ENCODE measurements at places on chromosomes 3 and 15.

- no peak for DNase-seq
Measured at GRCh38 chr3:61591300-61591699, 29.9 kb downstream of the PTPRG start.

- DNase-seq = no peak
Measured at GRCh38 chr15:99122831-99123712, 18.2 kb downstream of the SYNM start.

DNA sequence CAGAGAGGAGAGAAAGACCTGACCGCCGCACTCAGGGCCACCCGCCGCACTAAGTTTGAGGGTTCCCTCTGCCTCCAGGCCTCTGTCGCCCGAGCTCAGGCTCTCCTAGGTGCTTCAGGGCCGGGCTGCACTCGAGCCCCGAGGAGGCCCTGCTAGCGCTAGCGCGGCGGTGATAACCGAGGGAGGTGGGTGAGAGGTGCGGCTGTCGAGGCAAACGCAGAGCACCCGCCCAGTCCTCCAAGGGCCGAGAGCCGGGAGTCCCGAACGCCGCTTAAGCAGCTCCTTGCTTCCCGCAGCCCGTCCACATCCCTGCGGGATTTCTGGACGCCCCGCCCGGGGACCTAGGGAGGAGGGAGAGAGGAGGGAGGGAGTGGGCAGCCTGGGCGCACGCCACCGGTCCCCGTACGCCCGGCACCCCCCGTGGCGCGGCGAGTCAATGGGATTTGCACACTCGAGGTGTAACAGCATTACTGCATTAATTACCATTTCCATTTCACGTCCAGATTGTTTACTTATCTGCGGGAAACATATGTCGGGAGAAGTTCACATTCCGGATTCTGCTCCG is 6.8 kb downstream of the SOX14 start:
- DNase-seq = no peak

- DNase-seq = no peak
Measured at GRCh38 chr3:70813311-70813710, 500.9 kb upstream of the MDFIC2 start.

GRCh38 chr15:67504796-67505195 is 16.1 kb upstream of the C15orf61 start:
- no peak for DNase-seq

GRCh38 chr3:108227131-108227530 is 4.9 kb upstream of the IFT57 start:
- no peak for DNase-seq

DNA sequence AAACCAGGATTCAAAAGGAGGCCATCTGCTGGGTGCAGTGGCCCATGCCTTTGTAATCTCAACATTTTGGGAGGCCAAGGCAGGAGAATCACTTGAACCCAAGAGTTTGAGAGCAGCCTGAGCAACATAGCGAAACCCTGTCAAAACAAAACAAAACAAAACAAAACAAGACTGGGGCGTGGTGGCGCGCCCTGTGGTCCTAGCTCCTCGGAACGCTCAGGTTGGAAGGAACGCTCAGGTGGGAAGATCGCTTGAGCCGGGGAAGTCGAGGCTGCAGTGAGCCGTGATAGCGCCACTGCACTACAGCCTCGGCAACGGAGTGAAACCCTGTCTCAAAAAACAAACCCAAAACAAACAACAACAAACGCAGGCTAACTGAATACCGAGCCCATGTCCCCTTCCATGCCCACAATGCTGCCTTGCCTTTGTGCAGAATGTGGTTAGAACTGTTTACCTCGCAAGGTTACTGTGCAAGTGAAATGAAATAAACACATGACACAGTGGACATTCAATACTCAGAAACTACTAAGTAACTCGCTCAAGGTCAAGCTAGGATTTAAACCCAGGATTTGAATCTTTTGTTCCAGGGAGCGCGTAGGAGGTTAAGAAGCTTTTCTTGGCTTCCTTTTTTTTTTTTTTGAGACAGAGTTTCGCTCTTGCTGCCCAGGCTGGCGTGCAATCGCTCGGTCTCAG is 766 bp upstream of the EMC4 start:
- DNase-seq = no peak

GRCh38 chr3:37504583-37505357 is 330.4 kb upstream of the LRRFIP2 start:
- no peak for DNase-seq

DNA sequence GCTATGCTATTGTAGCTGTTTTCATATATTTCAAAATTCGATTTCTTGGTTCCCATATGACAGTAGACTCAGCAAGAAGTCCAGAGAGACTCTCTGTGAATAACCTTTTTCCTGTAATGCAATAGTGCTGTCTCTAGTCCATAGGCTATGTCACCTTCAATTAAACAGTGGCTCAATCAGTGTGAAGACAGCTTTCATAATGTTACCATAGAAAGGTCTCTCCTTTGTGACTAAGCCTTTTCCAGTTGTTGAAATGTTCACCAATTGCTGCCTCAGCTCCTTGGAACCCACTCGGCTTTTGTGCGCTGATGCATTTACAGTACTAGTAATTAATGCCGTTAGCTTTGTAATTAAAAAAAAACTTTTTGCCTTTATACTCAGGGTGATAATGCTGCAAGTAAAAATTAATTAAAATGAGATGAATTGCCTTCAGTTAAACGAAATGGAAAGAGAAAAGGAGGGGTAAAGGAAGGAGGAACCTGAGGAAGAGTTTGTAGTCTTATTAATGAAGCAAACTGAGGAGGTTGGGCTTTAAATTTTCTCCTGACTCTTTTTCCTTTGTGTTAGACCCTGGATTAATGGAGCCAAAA is 214.8 kb downstream of the LSAMP start:
- no peak for DNase-seq

DNA sequence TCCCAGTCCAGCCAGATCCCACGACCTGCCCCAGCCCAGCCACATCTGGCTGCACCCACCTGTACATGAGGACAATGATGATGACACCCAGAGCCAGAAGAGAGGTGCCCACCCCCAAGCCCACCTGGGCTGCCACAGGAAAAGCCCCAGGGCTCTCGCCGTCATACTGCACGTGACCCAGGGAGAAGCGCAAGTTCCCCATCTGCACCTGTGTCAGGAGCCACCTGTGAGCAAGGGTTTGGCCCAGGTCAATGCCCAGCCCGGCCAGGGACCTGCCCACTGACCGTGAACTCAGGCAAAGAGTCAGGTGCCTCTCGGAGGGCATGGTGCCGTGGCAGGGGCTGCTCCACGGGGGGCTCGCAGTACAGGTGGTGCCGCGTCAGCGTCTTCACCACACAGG is 16.3 kb downstream of the PLXNB1 start:
- no peak for DNase-seq

DNA sequence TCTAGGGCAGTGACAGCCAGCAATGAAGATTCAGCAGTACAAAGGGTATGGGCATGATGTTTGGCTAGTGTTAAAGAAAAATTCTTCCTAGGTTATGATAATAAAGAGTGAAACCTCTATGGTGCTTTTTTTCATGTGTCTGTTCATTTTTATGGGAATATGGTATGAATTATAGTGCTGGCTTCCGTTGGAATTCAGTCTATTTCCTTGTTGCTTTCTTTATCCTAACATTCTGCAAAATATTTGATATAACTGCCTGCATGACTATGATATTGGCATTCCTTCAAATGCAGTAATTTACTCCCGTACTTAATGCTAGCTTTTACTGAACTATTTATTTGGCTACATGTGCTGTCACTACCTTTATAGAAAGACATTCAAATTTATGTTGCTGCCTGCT is 57.6 kb upstream of the ATP11B start:
- no peak for DNase-seq

DNA sequence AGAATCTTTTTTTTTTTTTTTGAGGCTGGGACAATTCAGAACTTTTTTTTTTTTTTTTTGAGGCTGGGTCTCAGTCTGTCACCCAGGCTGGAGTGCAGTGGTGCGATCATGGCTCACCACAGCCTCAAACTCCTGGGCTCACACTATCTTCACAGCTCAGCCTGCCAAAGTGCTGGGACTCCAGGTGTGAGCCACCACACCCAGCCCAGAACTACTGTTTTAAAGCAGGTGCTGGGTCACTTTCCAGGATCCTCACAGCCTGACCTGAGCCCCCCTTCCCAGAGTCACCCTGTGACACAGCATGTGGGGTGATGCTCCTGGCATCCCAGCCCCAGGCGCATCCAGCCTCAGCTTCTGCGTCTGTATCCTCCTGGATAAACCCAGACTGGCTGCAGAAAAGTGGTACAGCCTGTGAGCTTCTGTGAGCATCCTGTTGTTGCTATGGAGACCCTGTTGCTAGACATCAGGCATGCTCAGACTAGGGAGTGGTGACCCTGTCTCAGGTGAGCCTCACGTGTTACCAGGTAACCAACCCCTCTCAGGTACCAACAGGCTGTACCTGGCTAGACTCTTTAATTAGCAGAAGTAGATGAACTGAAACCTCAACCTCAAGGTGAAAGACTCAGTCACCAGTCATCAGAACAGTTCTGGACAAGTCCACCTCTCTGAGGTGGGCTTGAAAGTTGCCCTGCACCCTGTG is 15.0 kb downstream of the KLF13 start:
- no peak for DNase-seq

- no peak for DNase-seq
Measured at GRCh38 chr3:113535898-113536297, 3.5 kb downstream of the SIDT1 start.

- DNase-seq = no peak
Measured at GRCh38 chr3:22660606-22661005, 542.5 kb upstream of the UBE2E2 start.

DNA sequence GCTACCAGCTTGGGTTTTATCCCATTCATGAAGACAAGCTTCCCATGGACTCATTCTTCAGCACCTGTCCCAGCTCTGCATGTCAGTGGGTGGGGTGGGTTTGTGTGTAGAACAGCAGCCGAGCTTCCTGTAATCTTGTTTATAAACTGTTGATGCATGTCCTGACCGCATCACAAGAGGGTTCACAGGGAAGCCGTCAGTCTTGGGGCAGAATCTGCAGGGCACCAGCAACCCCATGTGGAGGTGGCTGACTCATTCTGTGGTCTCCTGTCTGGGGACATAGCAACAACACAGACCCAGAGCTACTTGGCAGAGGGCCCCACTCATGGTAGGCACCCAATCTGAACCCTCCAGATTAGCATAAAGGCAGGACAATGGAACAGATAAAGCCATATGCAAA is 35.6 kb downstream of the DAPK2 start:
- no peak for DNase-seq

DNA sequence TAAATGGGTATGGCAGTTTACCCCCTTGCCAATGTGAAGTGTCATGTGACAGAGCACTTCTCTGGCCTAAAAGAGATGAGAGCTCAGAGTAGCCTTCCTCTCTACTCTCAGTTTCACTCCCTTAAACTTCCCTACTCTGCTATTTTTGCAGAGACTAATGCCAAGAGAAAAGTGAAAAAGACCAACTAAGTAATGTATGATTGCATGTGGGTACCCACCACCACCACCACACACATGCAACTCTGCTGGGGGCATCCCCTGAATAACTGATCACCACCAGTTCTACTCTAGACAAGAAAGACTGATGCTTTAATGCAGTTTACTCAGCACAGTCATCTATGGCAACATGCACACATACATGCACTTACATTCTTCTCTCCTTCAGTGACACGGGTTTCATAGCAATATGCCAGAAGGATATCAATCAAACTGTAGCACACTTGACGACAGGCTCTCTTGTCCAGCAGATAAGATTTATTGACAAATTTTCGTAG is 31.3 kb downstream of the SHQ1 start:
- no peak for DNase-seq

DNA sequence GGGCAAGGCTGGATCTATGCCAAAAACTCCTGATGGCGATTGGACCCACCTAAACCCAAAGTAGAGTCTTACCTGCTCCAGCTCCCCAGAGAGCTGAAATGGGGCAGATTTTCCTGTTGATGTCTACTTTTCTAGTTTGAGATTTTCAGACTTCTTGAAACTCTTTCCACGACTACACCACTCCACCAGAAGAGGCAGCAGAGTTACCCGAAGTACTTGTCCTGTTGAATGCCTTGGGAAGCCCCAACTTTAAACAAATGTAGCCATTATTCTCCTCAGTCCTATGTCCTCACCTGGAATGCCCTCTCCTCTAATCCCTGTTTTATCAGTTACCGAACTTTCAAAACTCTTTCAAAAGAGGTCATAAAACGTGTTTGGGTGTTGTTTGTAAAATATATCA is 843.8 kb downstream of the VGLL3 start:
- DNase-seq = no peak

GRCh38 chr3:15051531-15051930 is 13.6 kb downstream of the MRPS25 start:
- DNase-seq = peak; percentile 36

- no peak for DNase-seq
Measured at GRCh38 chr3:147368561-147369221, 37.7 kb downstream of the ZIC4 start.

Data from NCI-H460 (cell line).